Gastrocnemius medialis (tissue), 4 donors: ENCODE measurements at places on chromosomes 6 and 20. TPM values are rescaled to one million over a fixed set of nuclear protein-coding genes. Genes with fewer than 3 reads are reported as not detected.

DNA sequence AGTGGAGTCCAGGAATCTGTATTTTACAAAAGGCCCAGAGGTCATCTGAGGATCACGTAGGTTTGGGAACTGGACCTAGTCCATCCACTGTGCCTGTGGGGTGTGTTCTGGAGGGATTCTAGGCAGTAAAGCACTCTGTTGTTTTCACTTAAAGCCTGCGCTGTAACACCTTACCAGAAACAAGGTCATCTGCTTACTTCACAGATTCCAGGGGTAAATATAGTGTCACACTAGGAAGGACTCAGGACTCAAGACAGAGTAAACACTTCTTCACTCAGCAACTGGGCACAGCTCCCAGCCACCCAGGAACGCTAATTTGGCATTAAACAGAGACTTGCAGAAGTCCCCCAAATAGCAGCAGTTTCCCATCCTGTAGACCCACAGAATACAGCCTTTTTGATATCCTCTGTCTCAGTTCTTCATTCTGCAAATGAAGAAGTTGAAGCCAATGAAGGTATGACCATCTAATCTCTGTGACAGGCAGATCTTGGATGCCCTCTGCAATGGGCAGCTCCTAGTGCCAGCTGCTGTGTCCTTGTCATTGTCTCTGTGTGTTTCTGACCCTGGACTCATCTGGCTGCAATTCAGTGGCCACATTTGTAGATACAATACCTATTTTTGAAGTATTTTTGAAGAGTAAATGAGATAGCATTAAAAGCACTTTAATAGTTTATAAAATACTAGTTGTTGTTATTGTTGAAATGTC lies 129.1 kb downstream of the SLC24A3 start:
- peak; percentile 33 for DNase-seq

GRCh38 chr20:58246346-58246745 lies 17.9 kb upstream of the ANKRD60 start:
- DNase-seq, result no peak

ZSCAN26 gene
- total RNA-seq, result 11.1 TPM

DNA sequence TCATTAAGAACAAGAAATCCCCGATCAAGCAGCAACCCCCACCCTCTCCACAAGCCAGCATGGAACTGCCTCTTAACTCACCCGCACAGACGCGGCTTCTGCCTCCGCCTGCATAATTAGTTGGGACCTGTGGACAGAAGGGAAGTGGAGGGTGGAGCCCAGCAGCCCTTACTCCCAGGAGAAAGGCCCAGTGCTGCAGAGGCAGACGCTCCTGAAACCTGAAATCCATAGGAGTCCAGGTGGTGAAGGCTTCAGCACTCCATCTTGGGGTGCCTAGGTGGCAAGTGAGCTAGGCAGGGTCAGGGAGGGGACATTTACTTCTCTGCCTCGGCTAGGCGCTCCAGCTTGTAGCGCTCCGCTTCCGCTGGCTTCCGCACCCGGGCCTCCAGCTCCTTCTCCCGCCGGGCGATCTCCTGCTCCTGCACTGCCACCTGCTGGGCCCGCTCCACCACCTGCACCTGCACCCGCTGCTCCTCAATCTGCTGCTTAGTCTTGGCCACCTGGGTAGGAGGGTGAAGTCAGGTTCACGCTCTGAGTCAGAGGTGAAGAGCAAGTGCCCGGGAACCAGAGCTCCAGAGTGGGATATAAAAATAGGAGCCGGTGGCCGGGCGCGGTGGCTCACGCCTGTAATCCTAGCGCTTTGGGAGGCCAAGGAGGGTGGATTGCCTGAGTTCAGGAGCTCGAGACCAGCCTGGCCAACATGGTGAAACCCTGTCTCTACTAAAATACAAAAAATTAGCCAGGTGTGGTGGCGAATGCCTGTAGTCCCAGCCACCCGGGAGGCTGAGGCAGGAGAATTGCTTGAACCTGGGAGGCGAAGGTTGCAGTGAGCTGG lies 10.7 kb downstream of the TUBB start:
- DNase-seq, result no peak

DNA sequence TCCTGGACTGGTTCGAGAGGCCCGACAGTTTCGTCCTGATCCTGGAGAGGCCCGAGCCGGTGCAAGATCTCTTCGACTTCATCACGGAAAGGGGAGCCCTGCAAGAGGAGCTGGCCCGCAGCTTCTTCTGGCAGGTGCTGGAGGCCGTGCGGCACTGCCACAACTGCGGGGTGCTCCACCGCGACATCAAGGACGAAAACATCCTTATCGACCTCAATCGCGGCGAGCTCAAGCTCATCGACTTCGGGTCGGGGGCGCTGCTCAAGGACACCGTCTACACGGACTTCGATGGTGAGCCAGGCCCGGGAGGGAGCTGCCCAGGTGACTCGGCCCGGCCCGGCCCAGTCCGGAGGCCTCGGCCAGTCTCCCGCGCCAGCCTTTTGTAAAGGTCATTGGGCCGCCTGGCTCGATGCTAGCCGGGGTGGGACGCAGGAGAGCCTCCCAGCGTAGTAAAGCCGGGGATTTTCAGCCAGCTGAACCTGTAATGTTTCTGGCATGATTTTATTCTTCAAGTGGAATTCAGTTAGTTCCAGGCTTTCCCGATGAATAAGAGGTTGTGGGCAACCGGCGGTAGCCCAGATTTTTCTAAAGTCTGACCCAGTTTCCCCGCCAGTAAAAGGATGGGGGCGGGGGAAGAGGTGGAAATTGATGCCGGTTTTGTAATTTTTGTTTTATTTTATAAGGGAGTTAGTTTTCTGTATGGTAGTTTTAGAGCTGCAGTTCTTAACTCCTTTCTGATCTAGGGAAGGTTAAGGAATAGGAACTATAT lies 1.4 kb downstream of the PIM1 start:
- DNase-seq, result peak; percentile 58

DNA sequence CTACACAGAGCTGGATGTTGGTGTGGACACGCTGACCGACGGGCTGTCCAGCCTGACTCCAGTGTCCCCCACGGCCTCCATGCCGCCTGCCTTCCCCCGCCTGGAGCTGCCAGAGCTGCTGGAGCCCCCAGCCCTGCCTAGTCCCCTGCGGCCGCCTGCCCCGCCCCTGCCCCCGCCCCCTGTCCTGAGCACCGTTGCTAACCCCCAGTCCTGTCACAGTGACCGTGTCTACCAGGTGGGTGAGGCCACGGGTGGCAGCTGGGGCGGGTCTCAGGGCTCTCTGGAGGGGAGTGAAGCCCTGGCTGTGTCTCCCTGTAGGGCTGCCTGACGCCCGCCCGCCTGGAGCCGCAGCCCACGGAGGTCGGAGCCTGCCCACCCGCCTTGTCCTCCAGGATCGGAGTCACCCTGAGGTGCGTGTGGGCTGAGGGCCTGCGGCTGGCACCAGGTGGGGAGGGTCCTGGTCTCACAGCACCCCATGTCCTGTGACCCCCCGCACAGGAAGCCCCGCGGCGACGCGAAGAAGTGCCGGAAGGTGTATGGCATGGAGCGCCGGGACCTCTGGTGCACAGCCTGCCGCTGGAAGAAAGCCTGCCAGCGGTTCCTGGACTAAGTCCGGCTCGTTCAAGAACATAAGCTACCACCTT lies 2.9 kb downstream of the SLC2A4RG start:
- no peak for DNase-seq

DNA sequence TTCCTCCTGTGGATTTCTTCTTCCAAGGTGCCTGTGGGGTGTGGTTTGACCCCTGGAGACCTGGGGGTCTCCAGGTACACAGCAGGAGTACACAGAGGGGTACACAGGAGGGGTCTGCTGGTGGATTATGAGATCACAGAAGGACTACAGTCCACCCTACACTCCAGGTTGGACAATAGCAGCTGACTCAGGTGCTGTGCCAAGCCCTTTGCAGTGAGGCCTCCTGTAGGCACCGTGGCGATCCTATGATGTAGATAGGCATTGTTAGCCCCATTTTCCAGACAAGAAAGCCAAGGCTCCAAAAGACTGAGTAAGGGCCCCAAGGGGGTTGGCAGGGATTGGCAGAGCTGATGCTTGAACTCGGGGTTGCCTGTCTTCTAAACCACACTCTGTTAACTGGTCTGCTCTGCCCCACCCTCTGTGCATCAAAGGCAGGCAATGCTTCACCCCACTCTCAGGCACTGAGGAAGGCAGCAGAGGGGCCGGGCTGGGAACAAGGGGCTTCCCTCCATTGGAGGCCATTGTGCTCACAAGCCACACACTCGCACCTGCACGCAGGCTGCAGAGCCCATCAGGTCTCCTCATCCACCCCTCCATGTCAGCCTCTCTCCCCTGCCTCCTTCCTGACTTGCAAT lies 77.5 kb upstream of the SIRPA start:
- DNase-seq, result no peak

DNA sequence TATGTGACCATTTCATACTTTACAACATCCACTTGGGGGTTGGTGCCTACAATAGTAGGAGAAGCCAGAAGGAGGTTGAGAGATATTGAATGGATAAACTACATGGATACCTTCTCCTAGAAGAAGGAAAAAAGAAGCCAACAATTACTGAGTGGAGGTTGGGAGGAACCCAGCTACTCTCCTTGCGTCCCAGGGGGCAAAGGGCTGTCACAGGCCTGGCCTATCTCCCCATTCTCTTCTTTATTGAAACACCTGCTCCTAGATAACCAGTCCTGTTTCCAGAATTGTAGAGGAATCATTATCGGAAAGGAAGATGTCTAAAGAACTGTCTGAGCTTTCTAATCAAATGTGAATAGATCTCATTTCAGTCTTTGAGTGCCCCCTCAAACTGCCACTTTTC lies 115.1 kb downstream of the MAP7 start:
- DNase-seq, result no peak

DNA sequence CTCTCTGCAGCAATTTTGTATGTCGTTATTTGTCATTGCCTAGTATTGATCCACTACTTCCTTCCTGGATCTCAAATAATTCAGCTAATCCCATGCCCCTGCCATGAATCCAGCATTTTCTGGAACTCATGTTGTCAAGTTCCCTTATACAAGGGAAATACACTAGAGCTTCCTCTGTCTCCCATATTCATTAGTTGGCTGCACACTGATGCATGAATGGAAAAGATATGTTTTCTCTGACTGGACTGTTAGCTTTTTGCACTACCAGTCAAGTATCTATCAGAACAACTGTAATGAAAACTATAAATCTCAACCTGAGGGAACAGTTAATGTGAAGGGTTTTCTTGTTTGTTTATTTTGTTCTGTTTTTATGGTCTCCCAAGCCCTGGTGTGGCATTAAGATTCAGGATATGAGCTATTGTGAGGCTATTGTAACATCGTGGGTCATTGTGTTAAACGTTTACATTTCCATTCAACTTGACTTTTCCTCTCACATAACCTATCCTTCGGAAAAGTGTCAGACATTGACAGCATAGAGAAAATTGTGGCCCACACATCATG lies 102.5 kb upstream of the FAM8A1 start:
- no peak for DNase-seq

MRPL14 gene
- total RNA-seq, result 130 TPM

GRCh38 chr20:63369024-63369530 lies 7.9 kb upstream of the CHRNA4 start:
- no peak for DNase-seq

SIRPD gene
- not detected for total RNA-seq

CHRNA4 gene
- total RNA-seq, result not detected

SLC17A3 gene
- not detected for total RNA-seq

GRCh38 chr6:122494665-122495272 lies 23.2 kb upstream of the SERINC1 start:
- DNase-seq, result no peak

GRCh38 chr6:166825553-166826145 lies 130.7 kb downstream of the RNASET2 start:
- DNase-seq, result no peak

DNA sequence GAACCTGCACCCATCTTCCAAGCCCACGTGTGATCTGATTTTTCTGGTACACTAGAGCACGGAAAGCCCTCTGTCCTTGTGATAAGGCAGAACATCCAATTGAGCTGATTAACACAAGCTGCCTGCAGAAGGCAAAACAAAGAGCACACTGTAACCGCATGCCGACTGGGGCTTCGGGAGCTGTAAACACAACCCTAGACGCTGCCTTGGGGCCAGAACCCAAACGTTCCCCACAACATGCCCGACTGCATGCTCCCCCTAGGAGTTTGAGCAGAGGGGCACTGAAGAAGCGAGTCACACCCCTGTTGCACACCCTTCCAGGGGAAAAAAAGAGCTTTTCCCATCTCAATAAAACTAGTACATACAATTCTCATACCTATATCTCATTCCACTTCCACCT lies 470.7 kb downstream of the HTR1B start:
- no peak for DNase-seq

DNA sequence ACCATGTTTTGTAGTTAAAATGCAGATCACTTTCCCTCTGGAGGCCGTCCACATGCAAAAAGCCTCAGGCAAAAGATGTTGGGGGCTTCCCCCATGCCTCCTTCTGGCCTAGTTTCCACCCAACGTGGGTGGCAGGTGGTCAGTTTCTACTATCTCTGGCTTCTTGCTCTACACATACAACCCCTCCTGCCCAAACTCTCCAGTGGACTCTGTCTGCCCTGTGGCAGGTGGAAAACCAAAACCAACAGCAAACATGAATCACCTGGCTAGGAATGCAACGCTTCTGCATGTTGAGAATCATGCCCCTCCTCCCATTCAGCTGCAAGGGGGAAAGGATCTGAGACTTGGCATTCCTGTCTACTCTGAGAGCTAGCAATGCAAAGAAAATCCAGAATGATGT lies 94.8 kb downstream of the MBOAT1 start:
- DNase-seq, result no peak

PTPRK gene
- 10.0 TPM for total RNA-seq

MYL9 gene
- total RNA-seq, result 17.1 TPM

GRCh38 chr6:140168365-140168764 lies 793.9 kb upstream of the CITED2 start:
- no peak for DNase-seq

- no peak for DNase-seq
Observed at GRCh38 chr6:97059473-97059872, 134.9 kb downstream of the KLHL32 start.

DNA sequence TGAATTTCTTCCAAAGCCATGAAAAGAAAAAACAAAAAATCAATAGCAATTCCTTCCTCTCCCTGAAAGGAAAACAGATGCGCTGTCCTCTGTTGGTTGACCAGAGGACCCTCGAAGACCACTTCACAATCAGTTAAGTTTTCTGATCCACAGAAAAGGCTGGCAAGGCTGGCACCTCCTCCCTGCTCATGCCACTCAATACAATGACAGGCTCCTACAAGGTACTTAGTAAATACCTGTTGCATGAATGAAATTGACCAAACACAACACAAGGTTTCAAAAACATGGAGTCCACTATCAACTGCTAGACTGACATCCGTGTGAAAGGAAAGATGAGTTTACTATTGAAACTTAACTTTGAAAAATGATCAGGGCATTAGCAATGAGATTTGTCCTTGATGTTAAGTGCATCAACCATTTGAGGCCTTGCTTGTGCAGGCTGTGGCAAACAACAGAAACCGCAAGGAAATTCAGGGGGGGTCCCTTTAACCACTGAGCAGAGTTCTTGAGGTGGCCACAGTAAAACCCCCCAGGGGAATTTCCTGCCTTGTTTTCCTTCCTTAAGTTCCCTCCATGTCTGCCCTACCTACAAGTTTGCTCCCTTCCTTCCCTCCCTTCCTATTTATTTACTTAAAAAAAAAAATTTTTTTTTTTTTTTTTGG lies 27.9 kb upstream of the RTF2 start:
- DNase-seq, result no peak

TNFRSF6B gene
- 1.2 TPM for total RNA-seq

- DNase-seq, result no peak
Observed at GRCh38 chr20:21360705-21361104, 36.6 kb downstream of the NKX2-4 start.

C6orf15 gene
- not detected for total RNA-seq
